ENCODE measurements at places on chromosomes 2 and 18. TPM values are rescaled to one million over a fixed set of nuclear protein-coding genes. Genes with fewer than 3 reads are reported as not detected.

Gene BUB1
- total RNA-seq: 0.88 TPM

Gene DNAJC5G
- not detected for total RNA-seq

Gene C18orf32
- 30.0 TPM for total RNA-seq

Gene DOK1
- total RNA-seq: 2.8 TPM

Gene SLC40A1
- total RNA-seq: 151 TPM

Gene GKN2
- not detected for total RNA-seq

Gene WDPCP
- 3.8 TPM for total RNA-seq

Gene TNFRSF11A
- total RNA-seq: 1.1 TPM

Gene RAB6D
- not detected for total RNA-seq

Gene CREG2
- total RNA-seq: not detected

Gene SP5
- total RNA-seq: 2.6 TPM

Gene SP140
- 1.2 TPM for total RNA-seq

Gene CACNB4
- total RNA-seq: 0.20 TPM

Gene CD302
- total RNA-seq: 98.8 TPM

Gene ARHGAP15
- total RNA-seq: 2.3 TPM

Gene DNER
- total RNA-seq: 0.10 TPM

Gene DSG3
- total RNA-seq: not detected

Gene REG1A
- total RNA-seq: 8.9 TPM

Gene ADCYAP1
- total RNA-seq: not detected

Gene TSPYL6
- not detected for total RNA-seq

Gene INO80D
- total RNA-seq: 7.9 TPM

Gene SERPINB7
- not detected for total RNA-seq

Gene BCS1L
- 38.7 TPM for total RNA-seq

Gene TUBA3D
- total RNA-seq: 0.15 TPM

Gene IL18R1
- total RNA-seq: 7.6 TPM

Gene ANKRD30BL
- total RNA-seq: not detected

Gene ZNF804A
- not detected for total RNA-seq

Gene CKAP2L
- 0.08 TPM for total RNA-seq

Gene MAP3K19
- total RNA-seq: not detected

Gene RAPGEF4
- total RNA-seq: 12.8 TPM

Gene GPR17
- not detected for total RNA-seq

Gene LYPD1
- total RNA-seq: 0.40 TPM

Gene DSEL
- total RNA-seq: 2.5 TPM

Gene ELOA2
- total RNA-seq: not detected

Gene SPP2
- total RNA-seq: 76.4 TPM

Gene KLHL30
- 0.10 TPM for total RNA-seq

Gene RBM44
- 0.13 TPM for total RNA-seq

Gene MC5R
- total RNA-seq: not detected

Gene MSTN
- not detected for total RNA-seq
